Right renal cortex interstitium (tissue), 3 donors: ENCODE measurements at places on chromosomes 7 and 10. TPM values are rescaled to one million over a fixed set of nuclear protein-coding genes. Genes with fewer than 3 reads are reported as not detected.

- DNase-seq: no peak
These were observed 38.5 kb upstream of the SEMA3C start for GRCh38 chr7:80957226-80957777.

GRCh38 chr10:73887294-73888039 is 13.1 kb upstream of the CAMK2G start:
- no peak for DNase-seq

GRCh38 chr7:836429-836828 is 4.2 kb downstream of the SUN1 start:
- no peak for DNase-seq

DNA sequence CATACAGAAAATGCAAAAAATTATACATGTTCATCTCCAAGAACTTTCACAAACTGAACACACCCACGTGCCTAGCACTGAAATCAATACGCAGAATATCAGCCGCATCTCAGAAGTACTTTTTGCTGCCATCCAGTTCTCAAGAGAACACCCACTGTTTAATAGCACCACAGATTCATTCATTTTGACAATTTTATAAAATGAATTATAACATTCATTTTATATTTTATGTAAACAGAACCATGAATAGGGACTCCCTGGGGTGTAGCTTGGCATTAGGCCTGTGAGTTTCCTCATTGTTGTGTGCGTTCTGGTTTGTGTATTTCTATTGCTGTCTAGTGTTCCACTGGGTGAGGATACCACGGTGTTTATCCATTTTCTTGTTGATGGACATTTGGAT is 77.3 kb upstream of the PIP4K2A start:
- no peak for DNase-seq

The CCDC7 gene
- 5.5 TPM for polyA plus RNA-seq

The SNX10 gene
- polyA plus RNA-seq: 19.7 TPM

DNA sequence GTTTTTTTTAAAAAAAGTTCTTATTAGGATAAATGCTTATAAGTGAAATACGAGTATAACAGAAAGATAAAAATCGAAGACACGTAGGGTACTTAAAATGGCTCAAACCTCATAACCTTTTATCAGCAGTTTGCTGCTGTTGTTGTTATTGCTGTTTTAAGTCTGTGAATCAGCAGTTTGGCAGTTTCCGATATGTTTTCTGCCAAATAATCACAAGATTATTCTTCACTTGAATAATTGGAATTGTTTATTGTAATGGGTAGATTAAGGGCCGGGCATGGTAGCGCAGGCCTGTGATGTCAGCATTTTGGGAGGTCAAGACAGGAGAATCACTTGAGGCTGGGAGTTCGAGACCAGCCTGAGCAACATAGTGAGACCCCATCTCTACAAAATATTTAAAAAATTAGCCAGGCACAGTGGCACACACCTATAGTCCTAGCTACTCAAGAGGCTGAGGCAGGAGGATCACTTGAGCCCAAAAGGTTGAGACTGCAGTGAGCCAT is 177.6 kb downstream of the VTI1A start:
- DNase-seq: no peak

GRCh38 chr7:81624650-81625631 is 144.9 kb downstream of the HGF start:
- no peak for DNase-seq

- DNase-seq: no peak
These were observed 301.5 kb downstream of the FZD1 start for GRCh38 chr7:91565499-91566401.

GRCh38 chr7:41446606-41447449 is 256.1 kb downstream of the INHBA start:
- no peak for DNase-seq

The ADCY1 gene
- 3.0 TPM for polyA plus RNA-seq

DNA sequence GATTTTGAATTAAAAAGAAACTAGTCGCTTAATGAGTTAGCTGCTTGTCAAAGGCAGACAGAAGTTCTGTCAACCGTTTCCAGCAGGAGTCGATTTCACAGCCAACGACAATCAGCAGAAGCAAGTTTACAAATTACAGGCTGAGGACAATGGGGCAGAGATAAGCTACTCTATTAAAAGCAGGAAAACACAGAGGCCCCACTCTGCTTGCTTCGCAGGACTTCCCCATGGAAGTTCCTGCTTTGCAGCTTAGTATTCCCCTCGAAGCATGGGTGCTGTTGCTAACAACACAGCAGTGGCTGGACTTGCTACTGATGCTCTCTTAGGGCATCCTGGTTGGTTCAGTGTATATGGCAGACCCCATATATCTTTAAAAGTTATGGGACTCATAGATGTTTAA is 50.8 kb upstream of the KLF6 start:
- DNase-seq: no peak

GRCh38 chr7:148927123-148928045 is 43.3 kb upstream of the EZH2 start:
- no peak for DNase-seq

DNA sequence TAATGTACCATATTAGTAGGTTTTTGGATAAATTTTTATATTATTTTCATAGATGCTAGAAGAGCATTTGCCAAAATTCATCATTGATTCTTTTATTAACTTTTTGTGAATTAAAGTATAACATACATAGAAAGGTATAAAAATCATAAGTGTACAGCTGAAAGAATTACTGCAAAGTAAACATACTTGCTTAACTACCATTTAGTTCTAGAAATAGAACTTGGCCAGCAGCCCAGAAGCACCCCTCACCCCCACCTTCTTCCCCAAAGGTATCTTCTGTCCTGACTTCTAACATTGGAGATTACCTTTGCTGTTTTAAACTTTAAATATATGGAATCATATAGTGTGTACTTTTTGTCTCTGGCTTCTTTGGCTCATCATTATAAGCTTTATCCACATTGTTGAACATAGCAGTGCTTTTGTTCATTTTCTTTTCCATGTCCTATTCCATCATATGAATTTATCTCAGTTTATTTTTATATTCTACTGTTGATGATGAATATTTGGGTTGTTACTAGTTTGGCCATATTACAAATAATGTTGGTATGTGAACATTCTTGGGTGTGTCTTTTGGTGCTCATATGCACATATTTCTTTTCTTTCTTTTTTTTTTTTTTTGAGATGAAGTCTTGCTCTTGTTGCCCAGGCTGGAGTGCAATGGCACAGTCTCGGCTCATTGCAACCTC is 142.8 kb downstream of the ADK start:
- DNase-seq: no peak

- no peak for DNase-seq
These were observed 63.0 kb downstream of the FAS start for GRCh38 chr10:89053555-89053954.

- no peak for DNase-seq
These were observed 445.6 kb downstream of the GFRA1 start for GRCh38 chr10:115827231-115828009.

DNA sequence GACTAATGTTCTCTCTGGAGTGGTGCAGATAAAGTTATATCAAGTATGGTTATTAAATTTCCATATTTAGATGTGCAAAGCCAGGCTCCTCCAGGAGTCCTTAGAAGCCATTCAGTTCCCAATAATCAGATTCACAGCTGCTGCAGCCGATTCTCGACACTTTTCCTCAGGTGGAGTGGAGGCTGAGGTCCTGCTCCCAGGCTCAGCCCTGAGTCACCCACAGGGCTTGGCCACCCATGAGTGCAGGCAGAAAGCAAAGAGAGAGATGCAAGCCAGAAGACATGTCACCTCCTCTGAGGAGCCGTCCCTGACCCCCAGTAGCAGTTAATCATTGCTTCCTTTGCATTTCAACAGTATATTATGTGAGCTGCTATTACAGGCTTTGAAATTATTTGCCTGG is 36.3 kb upstream of the NANOS1 start:
- no peak for DNase-seq

DNA sequence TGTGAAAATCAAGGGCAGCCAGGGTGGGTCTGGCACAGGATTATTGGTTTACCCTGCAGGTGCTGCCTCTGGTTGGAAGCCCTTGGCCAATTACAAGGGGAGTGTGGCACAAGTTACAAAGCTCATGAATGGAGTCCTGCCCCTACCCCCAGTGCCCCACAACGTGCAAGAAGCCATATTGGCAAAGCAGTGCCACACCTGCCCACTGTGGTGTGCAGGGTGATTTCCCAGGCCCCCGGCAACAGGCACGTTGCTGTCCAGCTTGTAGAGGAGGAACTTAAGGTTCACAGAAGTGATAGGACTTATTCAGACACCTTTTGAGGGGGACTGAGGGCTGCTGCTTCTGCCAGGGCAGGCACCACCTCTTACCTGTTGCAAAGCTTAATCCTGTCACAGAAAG is 11.4 kb downstream of the LHPP start:
- no peak for DNase-seq

The ASAH2 gene
- polyA plus RNA-seq: 1.6 TPM

GRCh38 chr7:29563590-29564495 is at the start of gene PRR15:
PRR15 (plus strand) TSS chr7:29563835; CDS start chr7:29566330, 2,495 bp downstream.
- no peak for DNase-seq

DNA sequence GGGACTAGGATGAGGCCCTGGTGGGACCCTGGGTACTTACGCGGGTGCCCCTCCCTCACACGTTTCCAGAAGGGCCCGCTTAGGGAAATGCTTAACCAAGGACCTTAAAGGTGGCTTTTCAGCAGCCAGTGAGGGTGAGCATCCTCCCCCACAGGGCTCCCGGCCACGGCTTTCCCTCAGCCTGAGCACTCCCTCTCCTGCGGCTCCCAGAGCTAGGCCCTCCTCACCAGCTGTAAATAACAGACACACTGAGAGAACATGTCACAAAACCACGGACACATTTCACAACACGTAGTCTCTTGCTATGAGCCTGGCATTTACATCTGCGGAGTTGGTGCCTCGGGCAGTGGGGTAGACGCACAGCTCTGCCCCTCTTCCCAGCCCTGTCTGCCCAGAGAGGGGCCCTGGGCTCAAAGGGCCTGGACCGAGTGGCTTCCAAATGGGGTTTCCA is 25.2 kb downstream of the GRID1 start:
- DNase-seq: no peak

GRCh38 chr10:34716958-34717357 is 98.1 kb downstream of the PARD3 start:
- no peak for DNase-seq

GRCh38 chr10:43524434-43525247 is 49.8 kb downstream of the ZNF239 start:
- no peak for DNase-seq

DNA sequence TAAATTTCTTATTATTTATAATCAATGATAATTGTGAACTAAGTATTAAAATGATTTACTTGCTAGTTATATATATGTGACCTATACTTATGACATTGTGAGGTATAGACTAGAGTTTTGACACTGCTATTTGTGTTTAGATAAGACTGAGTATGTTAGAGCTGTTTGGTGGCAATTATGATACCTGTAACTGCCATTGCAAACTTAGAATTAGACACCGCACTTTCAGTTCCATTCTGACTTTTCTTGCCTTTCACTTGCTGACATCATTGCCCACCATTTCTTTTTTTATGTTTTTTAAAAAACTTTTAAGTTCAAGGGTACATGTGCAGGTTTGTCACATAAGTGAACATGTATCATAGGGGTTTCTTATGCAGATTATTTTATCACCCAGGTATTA is 214.5 kb downstream of the MBL2 start:
- DNase-seq: no peak

The PHKG1 gene
- 1.1 TPM for polyA plus RNA-seq

GRCh38 chr10:8192301-8192700 is 137.8 kb downstream of the GATA3 start:
- no peak for DNase-seq

The UBE2D1 gene
- 40.1 TPM for polyA plus RNA-seq

GRCh38 chr7:20440472-20441105 is 109.9 kb downstream of the ITGB8 start:
- no peak for DNase-seq

The MET gene
- 47.8 TPM for polyA plus RNA-seq

The C10orf53 gene
- polyA plus RNA-seq: not detected

The RFC2 gene
- polyA plus RNA-seq: 50.8 TPM

The LIPF gene
- polyA plus RNA-seq: 0.24 TPM

- no peak for DNase-seq
These were observed 79.3 kb upstream of the OIT3 start for GRCh38 chr10:72814099-72814790.

- no peak for DNase-seq
These were observed 94.9 kb upstream of the MGMT start for GRCh38 chr10:129372172-129372571.

GRCh38 chr7:34365611-34366010 is 292.4 kb upstream of the NPSR1 start:
- DNase-seq: no peak

GRCh38 chr10:99248824-99249223 is 13.2 kb upstream of the HPSE2 start:
- no peak for DNase-seq
